ENCODE measurements at places on chromosomes 5 and 9. TPM values are rescaled to one million over a fixed set of nuclear protein-coding genes. Genes with fewer than 3 reads are reported as not detected.

Gene FOXD4L3
- under 0.01 TPM for total RNA-seq

Gene FGFR4
- total RNA-seq, result 0.56 TPM

Gene CBY3
- not detected for total RNA-seq

Gene PTRH1
- 17.8 TPM for total RNA-seq

Gene TRAF2
- total RNA-seq, result 28.9 TPM

Gene SIT1
- not detected for total RNA-seq

Gene OR1J2
- not detected for total RNA-seq

All from regular cardiac myocyte (primary cell).